NCI-H1930 (cell line): ENCODE measurements at places on chromosomes 6 and 20.

- DNase-seq, result no peak
These were observed 175.6 kb upstream of the RNF24 start for GRCh38 chr20:4190792-4191519.

GRCh38 chr6:1162367-1163275 is 149.3 kb upstream of the FOXQ1 start:
- DNase-seq, result no peak

DNA sequence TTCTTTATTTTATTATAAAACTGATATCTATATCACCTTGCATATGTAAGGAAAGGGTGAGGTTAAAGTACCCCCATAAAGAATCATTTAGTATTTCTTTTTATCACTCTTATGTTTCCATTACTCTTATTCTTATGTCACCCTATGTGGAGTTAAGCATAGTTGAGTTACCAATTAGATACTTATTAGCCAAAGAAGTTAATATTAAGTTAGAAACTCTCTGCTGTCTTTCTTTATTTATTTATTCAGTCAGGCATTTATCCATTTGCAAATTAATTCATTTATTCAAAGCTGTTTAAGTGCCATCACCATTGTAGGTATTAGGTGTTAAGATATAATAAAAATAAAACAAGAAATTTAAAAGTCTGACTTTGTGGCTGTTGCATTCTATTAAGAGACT is 1279.1 kb upstream of the CITED2 start:
- no peak for DNase-seq

GRCh38 chr6:44641344-44642031 is 254.0 kb downstream of the CDC5L start:
- no peak for DNase-seq

DNA sequence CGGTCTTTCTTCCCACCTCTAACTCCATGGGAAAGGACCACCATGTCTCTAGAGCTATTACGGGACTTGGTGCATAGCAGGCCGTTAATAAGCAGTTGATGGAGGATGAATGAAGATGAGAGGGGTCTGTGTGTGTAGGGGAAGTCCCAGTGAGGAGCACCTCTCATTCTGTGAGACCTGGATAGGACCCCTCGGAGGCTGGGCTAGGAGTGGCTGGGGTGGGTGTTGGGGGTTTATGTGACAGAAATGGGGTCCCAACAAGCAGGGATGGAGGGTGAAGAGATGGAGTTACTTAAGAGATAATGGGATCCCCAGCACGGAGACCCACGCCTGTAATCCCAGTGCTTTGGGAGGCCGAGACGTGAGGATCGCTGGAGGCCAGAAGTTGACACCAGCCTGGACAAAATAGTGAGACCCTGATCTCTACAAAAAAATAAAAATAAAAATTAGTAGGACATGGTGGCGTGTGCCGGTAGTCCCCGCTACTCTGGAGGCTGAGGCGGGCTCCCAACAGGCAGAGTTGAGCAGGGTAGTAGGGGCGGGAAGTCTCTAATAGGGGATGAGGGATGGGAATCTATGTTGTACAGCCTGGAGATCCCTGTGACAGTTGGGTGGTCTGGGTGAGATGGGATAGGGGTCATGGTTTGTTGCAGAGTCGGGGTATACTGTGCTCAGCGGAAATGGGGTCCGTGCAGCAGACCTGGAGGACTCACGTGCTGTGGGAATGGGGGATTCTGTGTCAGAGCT is 677 bp upstream of the ZNF341 start:
- DNase-seq, result no peak
